ENCODE measurements at places on chromosomes 7 and 10.
A peak's percentile ranks its signal among the peaks of the same experiment; 100 is the strongest.

DNA sequence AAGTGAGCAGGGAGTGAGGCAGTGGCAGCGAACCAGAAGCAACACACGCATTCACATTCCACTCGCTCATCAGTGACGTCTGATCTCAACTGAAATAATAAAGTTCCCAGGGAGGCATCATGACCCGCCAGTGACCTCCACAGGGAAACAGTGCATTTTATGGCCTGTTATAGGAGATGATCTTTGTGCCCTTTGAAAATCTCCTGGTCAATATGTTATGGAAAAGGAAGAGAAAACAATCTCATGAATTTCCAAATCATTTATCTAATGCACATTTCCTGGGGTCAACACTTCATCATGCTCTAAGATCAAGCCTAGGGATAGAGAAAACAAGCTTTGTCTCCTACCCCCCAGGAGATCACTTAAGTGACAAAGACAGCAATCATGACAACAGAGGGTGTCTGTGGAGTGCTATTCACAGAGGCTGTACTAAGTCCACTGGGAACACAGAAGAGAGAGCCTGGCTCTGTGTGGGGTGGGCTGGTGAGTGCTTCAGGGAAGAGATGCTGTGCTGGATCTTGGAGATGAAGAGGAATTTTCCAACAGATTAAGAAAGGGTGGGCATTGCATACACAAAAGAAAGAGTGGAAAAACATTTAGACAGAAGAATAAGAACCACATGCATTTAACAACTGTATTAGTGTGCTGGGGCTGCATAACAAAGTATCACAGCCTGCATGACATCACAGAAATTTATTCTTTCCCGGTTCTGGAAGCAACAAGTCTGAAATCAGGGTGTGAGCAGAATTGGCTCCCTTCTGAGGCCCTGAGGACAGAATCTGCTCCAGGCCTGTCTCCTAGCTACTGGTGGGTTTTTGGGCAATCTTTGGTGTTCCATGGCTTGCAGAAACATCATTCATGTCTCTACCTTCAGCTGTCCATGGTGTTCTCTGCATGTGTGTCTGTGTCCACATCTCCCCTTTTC lies 613.9 kb upstream of the IGFBP3 start:
- DNase-seq = no peak

DNA sequence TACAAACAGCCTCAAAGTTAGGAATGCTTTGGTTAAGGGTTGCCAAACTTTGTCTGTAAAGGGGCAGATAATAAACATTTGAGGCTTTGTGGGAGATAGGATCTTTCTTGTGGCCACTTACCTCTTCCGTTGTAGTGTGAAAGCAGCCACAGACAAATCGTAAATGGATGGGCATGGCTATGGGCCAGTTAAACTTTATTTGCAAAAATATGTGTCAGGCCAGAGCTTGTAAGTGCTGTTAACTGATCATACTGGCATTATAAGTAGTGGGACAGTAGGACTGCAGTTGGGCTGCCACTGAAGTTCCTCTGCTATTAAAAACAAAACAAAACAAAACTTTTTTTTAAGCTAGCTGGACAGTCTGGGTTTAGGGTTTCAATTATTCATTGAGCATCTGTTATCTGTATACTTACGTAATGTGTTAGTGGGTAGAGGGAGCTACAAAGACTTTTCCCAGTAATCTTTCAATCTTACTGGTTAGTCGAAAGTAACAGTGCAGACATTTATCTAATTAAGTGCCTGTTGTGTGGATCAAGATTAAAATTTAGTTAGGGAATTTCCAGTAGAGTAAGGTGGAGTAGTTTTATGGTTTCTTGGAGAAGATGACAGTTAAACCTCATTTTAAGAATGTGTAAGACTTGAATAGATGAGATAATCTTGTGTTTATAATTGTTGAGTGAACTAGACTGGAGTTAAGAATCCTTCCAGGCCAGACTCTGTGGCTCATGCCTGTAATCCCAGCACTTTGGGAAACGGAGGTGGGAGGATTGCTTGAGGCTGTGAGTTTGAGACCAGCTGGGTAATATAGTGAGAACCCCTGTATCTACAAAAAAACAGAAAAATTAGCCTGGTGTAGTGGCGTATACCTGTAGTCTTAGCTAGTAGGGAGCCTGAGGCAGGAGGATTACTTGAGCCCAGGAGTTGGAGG lies 100.1 kb downstream of the BTRC start:
- no peak for DNase-seq

GRCh38 chr10:129977794-129978193 lies 13.7 kb upstream of the EBF3 start:
- DNase-seq = no peak

DNA sequence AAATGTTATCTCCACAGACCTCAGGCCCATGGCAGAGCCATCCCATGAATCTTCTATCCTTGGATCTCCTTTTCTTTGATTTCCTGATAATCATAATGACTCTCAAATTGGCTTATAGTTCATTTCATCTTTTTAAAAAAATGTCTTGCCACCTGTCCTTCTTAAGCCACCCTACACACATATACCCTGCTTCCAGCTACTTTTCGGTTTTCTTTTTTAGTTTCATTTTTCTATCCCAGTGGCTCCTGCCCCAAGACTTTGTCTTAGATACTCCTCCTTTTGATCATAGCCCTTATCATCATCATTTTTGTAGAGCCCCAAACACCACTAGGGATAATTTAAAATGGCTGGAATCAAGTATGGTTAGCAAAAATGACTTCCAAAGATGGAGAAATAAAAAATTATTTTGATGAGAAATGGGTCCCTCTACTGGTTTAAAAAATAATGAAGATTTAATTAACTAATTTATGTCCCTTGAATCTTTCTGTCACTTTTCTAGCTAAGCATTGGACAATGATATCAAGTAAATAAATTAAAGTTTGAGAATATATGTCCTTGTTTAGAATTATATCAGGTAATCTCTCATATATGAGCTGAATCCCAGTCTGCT lies 277.3 kb upstream of the SEMA3D start:
- no peak for DNase-seq

- DNase-seq = no peak
Measured at GRCh38 chr7:90474284-90475210, 5.1 kb downstream of the PTTG1IP2 start.

DNA sequence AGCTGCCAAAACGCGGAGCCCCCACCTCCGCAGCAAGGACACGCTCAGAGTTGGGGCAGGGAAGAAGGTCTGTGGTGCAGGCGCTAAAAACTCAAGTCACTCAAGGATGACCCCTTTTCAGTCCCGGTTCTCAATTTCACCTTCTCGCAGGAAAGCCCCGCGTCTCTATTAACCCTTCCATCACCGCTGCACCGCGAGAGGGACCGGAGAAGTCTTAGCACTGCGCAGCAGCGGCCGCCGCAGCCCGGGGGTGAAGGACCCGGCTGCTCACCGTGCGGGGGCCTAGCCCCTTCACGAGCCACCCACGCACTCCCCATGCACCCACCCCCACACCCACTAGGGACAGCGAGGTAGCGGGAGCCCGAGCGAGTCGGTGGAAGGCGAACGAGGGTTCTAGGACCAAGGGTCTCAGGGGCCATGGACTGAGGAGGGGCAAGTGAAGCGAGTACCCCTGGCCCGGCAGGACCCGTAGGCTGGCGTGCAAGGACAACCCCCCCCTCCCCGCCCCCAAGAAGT lies 162.9 kb downstream of the SH3PXD2A start:
- peak; percentile 48 for DNase-seq

- DNase-seq = no peak
Measured at GRCh38 chr7:70608229-70608628, 523.7 kb upstream of the GALNT17 start.

GRCh38 chr10:79203833-79204232 lies 135.1 kb downstream of the ZMIZ1 start:
- DNase-seq = no peak

DNA sequence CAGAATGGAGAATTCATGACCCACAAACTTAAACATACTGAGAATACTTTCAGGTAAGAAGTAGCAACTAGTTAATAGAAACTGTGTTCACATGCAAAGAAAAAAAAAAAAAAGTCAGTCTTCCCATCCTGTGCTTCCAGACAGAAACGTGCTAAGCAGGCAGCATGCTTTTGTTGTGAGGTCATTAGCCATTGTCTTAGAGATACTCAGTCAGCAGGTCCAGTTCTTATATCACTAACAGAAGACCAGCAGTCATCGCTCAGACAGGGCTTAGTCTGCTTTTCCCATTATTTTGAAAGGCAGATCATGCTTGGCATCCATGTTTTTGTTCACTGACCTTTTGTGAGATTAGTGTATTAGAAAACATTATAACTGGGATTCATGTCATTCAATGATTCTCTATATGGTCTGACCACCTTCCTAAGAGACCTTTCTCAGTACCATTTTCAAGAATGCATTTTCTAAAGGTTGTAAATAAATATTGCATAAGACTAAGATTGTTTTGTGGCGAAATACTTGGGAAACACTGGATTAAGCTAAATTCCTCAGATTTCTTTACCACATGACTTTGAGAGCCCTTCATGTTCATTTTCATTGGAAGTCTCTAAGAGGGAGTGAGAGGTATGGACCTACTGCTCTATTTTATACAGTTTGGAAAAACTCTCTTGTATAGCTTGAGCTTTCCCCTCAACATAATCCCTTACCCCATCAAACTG lies 45.0 kb upstream of the AGBL3 start:
- DNase-seq = no peak

GRCh38 chr10:69457771-69458237 lies 6.5 kb downstream of the TSPAN15 start:
- DNase-seq = no peak

DNA sequence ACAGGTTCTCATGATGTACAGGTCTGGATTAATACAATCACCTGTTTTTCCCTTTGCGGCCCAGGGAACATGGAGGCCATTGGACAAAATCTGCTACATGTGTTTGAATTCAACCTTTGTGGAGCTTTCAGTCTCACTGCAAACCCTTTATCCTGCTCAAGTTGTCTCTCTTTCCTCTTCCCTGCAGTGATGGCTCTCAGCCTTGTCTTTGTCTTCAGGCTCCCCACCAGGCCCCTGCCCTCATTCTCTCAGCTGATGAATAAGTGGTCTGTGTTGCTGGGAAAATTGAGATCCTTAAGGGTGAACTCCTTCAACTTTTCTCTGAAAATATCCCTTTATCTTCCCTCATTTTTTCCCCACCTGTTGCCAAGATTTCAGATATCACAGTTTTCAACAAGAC lies 791.2 kb downstream of the GRID1 start:
- DNase-seq = no peak

- DNase-seq = no peak
Measured at GRCh38 chr10:4643471-4643870, 182.5 kb upstream of the AKR1E2 start.

DNA sequence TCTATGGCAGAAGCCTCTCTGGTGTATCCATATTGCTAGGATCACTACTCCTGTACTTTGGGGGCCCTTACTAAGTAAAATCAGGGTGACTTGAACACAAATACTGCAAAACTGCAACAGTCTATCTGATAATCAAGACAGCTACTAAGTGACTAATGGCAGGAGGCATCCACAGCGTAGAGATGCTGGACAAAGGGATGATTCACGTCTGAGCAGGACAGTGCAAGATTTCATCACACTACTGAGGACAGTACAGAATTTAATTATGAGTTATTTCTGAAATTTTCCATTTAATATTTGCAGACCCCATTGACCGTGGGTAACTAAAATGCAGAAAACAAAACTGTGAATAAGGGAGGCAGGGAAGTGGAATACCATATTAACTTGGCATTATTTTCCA lies 10.4 kb downstream of the CUL2 start:
- no peak for DNase-seq

- no peak for DNase-seq
Measured at GRCh38 chr7:70325509-70326101, 727.3 kb downstream of the AUTS2 start.

DNA sequence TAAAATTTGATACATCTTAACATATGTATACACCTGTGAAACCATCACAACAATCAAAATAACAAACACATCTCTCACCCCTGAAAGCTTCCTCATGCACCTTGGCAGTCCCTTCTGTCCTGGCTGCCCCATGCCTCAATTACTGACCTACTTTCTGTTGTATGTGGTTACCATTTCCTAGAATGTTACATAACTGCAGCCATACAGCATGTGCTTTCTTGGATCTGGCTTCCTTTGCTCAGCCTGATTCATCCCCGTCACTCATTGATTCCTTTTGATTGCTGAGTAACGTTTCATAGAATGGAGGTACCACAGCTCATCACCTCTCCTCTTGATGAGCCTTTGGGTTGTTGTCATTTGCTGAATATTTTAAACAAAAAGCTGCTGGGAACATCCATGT lies 165.3 kb downstream of the CELF2 start:
- no peak for DNase-seq

DNA sequence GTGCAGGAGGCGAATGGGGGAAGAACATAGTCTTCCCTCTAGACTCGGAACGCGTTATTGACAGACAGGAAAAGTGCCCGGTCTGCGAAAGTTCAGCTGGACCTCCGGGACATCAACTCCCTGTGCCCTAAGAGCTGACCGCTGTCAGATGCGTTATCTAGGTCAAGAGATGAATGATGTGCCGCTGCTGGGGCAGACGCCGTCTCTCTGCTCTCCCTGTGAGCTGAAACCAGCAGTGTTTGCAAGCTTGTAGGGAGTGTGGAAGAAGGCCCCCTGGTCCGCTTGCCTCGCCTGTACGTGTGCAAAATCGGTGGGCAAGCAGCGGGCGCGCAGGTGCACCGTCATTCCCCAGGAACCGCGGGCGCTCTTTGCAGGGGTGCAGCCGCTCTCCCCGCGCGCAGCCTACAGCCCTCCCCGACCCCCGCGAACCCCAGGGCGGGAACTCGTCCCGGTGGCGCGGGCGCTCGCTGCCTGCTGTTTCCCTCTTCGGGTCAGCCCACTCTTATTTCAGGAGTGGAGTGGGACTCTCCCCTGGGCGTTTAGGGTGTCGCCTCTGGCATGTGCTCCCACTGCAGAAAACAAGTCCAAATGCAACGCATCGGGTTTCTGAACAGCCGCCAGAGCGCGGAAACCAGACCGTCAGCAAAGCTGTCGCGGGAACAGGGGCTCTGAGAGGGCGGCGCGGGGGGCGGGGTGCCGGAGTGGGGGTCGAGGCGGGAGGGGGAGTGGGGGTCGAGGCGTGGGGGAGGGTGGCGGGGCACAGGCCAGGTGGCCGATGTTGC lies 1.8 kb upstream of the PFKFB3 start:
- DNase-seq = peak; percentile 69

- no peak for DNase-seq
Measured at GRCh38 chr7:135389971-135390370, 119.9 kb downstream of the CNOT4 start.

DNA sequence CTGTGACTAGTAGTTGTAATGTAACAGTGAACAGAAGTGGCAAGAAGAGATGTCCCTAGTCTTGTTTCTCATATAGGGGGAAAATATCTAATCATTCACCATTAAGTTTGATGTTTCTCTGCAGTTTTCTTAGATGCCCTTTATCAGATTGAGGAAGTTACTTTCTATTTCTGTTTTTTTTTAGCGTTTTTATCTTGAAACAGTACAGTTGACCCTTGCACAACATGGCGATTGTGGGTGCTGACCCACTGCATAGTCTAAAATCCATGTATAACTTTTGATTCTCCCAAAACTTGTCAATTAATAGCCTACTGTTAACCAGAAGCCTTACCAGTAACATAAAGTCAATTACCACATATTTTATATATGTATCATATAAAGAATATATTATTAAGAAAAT lies 192.0 kb downstream of the ADK start:
- no peak for DNase-seq

All from activated T-cell treated with anti-CD3 and anti-CD28 coated beads, Interleukin-2, amount 50 U/mL, for 48 hours (primary cell).